ENCODE measurements at places on chromosomes 6 and 20. TPM values are rescaled to one million over a fixed set of nuclear protein-coding genes. Genes with fewer than 3 reads are reported as not detected.

GRCh38 chr6:166921570-166921969 lies 34.8 kb downstream of the RNASET2 start:
- DNase-seq, result no peak
- no peaks in the 10 kb centered on the region for H3K27me3 ChIP-seq
- no peak overlapping the region for H3K27ac ChIP-seq
- no peaks in the 10 kb centered on the region for H3K4me1 ChIP-seq

DNA sequence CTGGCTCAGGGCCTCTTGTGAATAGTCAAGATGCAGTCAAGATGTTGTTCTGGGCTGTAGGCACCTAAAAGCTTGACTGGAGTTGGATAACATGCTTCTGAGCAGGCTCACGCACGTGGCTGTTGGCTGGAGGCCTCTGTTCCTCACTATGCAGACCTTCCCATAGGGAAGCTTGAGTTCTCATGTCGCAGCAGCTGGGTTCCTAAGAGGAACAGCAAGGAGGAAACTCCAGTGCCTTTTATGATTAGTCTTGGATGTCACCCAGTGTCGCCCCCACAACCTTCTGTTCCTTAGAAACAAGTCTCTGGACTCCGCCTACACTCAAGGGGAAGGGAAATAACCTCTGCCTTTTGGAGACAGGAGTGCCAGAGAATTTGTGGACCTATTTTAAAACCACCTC lies 210.7 kb downstream of the BCAS1 start:
- no peaks in the 10 kb centered on the region for H3K36me3 ChIP-seq
- no peak overlapping the region for H3K27ac ChIP-seq
- no peak overlapping the region for H3K4me3 ChIP-seq
- DNase-seq, result no peak
- no peaks in the 10 kb centered on the region for H3K4me1 ChIP-seq

GRCh38 chr6:38509713-38510112 lies 130.0 kb downstream of the BTBD9 start:
- no peak overlapping the region for H3K27ac ChIP-seq
- H3K4me1 ChIP-seq, result no peaks in the 10 kb centered on the region
- H3K36me3 ChIP-seq, result no peaks in the 10 kb centered on the region

Gene TP53TG5
- 0.46 TPM for total RNA-seq

Gene HLA-DRB5
- 7.1 TPM for total RNA-seq
